Kidney glomerular epithelial cell (primary cell): ENCODE measurements at places on chromosomes 6 and 20.

DNA sequence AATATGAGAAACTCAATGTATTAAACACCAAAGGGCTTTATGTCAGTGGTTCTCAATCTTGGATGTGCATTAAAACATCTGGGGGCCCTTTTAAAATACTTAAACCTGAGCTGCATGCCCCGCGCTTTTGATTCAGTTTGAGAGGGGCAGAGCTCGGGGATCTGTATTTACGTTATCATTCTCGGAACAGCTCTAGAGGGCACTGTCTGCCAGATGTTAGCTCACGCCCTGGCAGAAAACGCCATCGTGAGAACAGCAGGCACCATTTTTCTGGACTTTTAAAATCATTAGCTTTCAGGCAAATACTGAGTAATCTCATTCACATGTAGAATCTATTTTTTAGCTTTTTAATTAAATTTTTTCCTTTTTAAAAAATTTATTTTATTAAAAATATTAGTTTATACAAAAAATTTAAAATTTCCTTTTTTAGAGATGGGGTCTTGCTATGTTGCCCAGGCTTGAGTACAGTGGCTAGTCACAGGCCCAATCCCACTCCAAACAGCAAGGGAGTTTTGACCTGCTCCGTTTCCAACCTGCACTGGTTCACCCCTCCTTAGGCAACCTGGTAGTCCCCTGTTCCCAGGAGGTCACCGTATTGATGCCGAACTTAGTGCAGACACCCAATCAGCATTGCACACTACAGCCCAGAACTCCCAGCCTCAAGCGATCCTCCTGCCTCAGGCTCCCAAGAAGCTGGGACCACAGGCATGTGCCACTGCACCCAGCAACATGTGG lies 30.0 kb upstream of the ZNF133 start:
- no peak for DNase-seq

DNA sequence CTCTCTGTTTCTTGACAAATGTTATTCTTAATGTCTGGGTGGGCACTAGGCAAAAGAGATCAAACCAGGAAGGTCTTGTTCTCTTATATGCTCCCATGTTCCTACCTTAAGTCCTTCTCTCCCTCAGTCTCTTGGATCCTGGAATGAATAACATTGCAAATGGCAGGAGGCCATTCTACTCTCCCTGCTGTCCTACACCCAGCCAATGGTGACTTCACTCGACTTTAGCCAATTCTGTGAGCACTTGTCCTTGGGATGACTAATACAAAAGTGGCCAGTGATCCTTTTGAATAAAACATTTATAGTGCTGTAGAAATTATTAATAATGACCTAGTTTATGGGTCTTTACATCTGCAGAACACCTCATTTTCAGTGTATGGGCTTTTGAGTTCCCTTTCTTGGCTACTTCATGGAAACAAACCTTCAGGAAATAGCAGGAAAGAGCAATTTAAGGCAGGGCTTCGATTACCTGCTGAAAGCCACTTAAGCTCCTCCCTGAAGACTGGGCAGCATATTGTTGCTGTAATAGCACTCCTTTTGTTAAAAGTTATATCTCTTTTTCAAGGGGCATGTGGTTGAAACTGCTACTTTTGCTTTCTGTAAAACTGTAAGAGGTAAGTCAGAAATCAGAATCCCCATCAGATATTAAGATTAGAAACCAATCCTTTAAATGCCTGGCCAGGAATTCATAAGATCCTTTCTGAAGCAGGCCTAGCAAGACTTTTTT lies 10.5 kb downstream of the OTOR start:
- no peak for DNase-seq

- DNase-seq, result no peak
Measured at GRCh38 chr20:7155794-7156193, 388.3 kb downstream of the BMP2 start.

DNA sequence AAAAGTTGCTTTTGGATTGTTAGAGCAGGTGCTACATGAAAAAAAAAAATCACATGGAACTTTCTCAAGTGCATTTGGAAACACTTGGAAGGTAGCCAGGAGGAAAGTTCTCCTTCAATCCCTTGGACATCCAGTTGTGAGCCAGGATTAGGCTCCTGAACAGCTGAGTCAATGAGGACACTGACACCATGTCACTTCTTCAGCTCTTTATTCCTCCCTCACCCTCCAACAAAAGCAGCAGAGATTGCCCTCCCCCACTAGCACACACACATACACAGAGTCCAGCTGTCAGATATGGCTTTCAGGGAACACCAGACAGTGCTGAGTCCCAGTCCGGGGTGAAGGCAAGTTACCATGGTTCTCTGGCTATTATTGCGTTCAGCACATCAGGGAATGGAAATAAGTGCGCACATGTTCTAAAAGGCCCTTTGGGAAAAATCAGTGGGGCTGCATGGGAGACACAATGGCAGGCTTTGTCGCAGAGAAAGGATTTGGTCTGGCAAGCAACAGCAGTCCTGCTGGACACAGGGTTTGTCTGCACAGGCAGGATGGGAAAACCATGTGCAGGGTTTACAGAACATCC lies 124.7 kb upstream of the MARCKS start:
- no peak for DNase-seq

- DNase-seq, result no peak
Measured at GRCh38 chr20:53597521-53598120, 4.0 kb upstream of the ZNF217 start.
